ENCODE measurements at places on chromosomes 4 and X. TPM values are rescaled to one million over a fixed set of nuclear protein-coding genes. Genes with fewer than 3 reads are reported as not detected.
A peak's percentile ranks its signal among the peaks of the same experiment; 100 is the strongest.

The KCNIP4 gene
- polyA plus RNA-seq: 14.4 TPM

The ATP10D gene
- polyA plus RNA-seq: 49.6 TPM

The MEPE gene
- polyA plus RNA-seq: not detected

The CD40LG gene
- 0.07 TPM for polyA plus RNA-seq

The SPANXD gene
- polyA plus RNA-seq: not detected

The DMRTC1 gene
- 0.33 TPM for polyA plus RNA-seq

The HTRA3 gene
- polyA plus RNA-seq: 7.9 TPM

The GYPE gene
- 4.0 TPM for polyA plus RNA-seq

The KIF4A gene
- 17.6 TPM for polyA plus RNA-seq

The NUDT10 gene
- 12.1 TPM for polyA plus RNA-seq

The TACR3 gene
- 2.1 TPM for polyA plus RNA-seq

- DNase-seq: no peak
Measured at GRCh38 chr4:114343015-114343414, 255.6 kb upstream of the UGT8 start.

GRCh38 chrX:118702741-118703140 lies 24.7 kb upstream of the IL13RA1 start:
- DNase-seq: no peak

DNA sequence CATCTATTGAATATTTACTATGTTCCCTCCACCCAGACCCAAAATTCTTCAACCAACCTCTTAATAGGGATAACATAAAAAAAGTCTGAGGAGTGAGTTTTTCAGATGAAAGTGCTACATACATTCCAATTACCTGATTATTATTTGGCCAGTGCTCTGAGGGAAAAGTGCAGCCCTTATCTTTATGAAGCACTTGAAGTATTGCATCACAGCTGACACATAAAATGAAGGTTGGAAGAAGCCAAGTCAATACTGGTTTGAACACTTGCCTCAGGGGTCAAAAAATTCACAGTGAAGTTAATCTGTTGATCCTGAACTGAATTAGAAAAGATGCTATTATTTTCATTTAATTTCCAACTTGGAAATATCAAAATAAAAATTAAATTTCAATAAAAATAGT lies 498.9 kb downstream of the INPP4B start:
- DNase-seq: no peak

DNA sequence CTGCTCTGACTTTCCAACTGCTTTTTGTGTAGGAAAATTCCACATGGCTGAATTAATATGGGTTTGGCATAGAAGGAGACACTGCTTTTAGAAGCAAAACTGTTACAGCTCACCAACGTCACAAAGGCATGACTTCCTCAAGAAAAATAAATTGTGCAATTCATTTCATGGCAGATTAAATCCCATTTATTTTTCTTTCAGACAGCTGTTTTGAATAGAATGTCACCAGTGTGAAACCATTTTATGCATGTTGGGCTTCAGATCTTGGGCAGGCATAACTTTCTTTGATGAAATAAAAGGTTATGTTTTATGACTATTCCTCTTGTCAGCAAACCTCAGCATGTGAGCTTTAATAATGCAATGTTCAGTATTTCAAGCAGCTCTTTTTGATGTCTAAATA lies 542.8 kb downstream of the GALNTL6 start:
- no peak for DNase-seq

- no peak for DNase-seq
Measured at GRCh38 chrX:153423652-153424051, 12.4 kb downstream of the ZFP92 start.

DNA sequence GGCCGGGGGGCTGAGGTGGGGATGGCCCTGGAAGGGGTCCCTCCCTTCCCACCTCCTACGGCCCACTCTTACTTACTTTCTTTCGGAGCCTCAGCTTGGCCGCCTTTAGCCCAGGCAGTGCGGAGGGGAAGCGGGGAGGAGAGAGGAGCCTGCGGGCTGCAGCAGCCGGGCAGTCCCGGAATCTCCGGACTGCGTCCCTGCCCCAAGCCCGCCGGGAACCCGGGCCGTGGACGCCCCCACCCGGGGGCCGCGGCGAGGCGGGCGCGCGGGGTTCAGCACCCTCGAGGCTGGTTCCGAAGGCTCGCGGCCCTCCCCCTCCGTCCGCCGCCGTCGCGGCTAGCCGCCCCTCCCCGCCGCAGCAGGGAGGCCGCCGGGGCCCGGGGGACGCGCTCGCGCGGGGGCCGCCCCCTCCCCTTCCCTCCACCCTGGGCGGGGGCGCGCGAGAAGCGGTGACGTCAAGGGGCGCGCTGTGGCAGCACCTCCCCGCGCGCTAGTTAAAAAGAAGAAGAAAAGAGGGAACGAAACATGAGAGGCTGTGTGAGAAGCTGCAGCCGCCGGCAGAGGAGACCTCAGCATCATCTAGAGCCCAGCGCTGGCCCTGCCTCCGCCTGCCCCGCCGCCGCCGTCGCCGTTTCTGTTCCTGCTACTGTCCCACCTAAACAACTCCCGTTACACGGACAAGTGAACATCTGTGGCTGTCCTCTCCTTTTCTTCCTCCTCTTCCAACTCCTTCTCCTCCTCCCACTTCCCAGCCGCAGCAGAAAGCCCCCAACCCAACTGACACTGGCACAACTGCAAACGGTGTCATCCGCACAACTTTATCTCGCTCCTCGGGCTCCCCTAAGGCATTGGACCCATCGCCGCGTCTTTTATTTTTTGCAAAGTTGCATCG lies at the start of gene HHIP:
TSS of gene HHIP (plus strand) at position 526 of the 892 bp plus-strand sequence. CDS start 520 bp downstream, outside the sequence.
- no peak for DNase-seq

DNA sequence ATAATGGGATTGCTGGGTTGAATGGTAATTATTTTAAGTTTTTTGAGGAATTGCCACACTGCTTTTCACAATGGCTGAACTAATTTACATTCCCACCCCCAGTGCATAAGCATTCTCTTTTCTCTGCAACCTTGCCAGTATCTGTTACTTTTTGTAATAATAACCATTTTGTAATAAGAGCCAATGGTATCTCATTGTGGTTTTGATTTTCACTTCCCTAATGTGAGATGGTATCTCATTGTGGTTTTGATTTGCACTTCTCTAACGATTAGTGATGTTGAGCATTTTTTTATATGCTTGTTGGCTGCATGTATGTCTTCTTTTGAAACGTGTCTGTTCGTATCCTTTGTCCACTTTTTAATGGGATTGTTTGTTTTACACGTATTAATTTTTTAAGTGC lies 213.1 kb upstream of the HDX start:
- DNase-seq: no peak

DNA sequence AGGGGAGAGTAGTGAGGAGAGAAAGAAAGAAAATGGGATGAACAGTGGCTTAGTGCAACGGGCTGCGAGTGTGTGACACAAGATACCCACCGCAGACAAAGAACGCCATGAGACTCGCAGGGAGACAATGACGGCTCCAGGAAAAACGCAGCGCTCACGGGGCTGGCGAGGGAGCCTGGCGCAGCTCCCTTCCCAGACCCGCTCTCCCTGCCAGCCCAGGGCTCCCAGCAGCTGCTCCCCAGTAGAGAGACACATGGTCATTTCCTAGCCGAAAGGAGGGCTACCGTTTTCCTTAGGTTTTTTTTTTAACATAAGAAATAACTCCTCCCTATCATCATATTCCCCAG lies 149.5 kb downstream of the MAML3 start:
- DNase-seq: peak; percentile 17

DNA sequence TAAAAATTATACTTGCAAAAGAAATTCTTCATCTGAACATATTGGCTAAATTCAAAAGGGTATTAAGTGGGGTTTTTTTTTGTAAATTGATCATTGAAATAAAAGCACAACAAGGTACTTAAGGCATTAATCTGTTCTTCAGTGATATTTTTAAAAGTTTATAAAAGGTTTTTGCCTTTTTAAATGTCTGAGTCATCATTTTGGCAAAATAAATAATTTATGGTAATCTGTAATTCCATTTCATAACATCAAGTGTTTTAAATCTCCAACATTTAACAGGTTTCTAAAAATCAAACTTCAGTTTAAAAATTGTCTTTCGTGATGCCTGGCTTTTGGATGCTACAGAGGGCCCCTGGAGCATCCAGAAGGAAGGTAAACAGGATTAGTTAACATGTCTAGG lies 27.4 kb downstream of the NLRP2B start:
- no peak for DNase-seq

DNA sequence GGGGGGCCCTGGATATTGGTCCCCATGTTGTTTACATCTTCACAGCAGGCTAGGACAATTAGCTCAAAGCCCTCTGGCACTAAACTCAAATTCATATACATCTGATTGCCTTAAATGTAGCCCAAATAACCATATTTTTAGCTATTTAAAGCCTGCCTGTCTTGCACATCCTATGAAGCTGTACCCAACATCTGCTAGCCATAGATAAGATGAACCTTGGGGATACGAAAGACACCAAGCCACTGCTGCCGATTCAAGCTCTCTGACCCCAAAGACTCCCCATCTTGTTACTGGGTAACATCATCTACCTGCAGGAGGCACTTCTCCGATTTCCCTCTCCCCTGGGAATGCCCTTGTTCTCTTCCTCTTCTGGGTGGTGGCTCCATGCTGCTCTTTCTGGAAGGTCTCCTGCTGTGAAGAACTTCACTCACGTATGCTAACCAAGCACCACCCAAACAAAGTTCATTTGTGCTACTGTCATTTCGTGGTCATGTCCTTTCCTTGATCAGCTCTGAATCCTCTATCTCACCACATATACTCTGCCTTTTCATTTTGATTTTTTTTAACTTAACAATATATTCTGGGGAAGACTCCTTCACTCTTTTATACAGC lies 107.7 kb upstream of the ATXN3L start:
- no peak for DNase-seq

- DNase-seq: no peak
Measured at GRCh38 chr4:29708473-29708872, 1011.7 kb upstream of the PCDH7 start.

DNA sequence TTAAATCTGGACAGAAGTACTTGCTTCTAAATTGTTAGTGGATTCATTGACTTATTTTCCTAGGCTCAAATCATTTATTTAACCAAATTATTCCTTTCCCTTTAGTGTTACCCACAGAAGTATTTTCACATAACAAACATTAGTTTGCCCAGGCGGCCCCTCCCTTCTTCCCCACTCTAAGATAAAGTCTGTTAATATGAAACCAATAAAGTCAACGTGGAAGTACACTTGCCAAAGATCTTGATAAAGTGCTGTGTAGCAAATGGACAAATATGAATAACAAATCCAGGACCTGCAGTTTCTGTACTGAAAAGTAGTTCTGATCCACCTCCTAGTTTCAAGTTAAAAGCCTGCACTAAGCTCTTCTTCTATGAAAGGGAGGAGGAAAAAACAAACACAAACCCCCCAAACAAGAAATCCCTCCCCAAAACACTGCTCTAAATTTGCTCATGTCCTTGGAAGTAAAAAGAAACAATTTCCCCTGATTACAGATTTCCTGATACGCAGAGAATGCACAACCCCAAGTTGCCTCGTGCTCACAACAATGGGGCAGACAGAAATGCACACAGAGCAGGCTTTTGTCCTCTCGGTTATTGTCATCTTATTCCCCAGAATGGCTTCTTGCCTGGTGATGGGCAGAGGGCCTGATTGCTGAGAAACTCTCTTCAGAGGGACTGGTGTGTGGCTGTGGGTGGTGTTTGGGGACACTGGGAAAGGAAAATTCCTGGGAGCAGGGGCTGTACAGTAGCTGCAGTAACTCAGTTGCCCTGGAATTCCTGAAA lies 23.2 kb downstream of the TMSB4X start:
- no peak for DNase-seq

- DNase-seq: no peak
Measured at GRCh38 chr4:15414551-15415091, 13.2 kb upstream of the C1QTNF7 start.

GRCh38 chrX:137426695-137427425 lies 139.1 kb upstream of the ZIC3 start:
- no peak for DNase-seq

DNA sequence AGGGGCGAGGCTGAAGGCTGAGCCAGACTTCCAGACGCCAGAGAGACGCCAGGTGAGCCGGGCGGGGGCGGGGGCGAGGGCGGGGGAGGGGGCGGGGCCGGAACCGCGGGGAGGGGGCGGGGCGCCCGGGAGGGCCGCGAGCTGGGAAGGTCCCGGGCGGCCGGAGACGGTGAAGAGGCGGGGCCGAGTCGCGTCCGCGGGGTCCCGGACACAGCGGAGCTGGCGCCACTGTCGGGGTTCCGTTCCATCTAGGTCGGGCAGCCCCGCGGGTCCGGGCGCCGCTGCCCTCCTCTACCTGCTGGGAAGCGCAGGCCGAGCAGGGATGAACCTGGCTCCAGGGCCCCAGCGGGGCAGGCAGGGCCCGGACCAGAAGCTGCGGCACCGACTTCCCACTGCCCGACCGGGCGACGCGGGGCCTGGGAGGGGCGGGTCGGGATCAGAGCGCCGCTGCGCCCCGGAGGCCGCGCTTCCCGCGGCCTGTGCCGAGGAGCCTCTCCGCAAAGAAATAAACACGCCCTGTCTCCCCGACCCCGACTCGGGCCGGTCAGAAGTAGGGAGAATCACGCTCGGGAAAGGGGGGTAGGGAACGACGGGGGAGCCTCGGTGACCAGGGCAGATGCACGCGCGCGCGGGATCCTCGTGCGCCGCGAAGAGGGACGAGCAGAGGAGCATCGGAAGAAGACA lies 10.6 kb downstream of the HMX1 start:
- no peak for DNase-seq

GRCh38 chrX:153818571-153819383 lies 11.6 kb downstream of the PDZD4 start:
- DNase-seq: no peak
